ENCODE measurements at places on chromosomes 2 and 18. TPM values are rescaled to one million over a fixed set of nuclear protein-coding genes. Genes with fewer than 3 reads are reported as not detected.

Gene ACKR3
- 44.4 TPM for total RNA-seq

Gene CARF
- 15.5 TPM for total RNA-seq

Gene LAMA1
- total RNA-seq = 11.0 TPM

Gene TWSG1
- total RNA-seq = 182 TPM

Gene CAPN10
- 9.5 TPM for total RNA-seq

Gene SERPINB8
- total RNA-seq = 19.6 TPM

Gene RESP18
- not detected for total RNA-seq

Gene ADD2
- under 0.01 TPM for total RNA-seq

Gene TEKT4
- not detected for total RNA-seq

Gene IL1B
- total RNA-seq = not detected

Gene CYBRD1
- 568 TPM for total RNA-seq

Gene UGT1A6
- total RNA-seq = not detected

Gene R3HDM1
- total RNA-seq = 13.5 TPM

Gene ST8SIA3
- total RNA-seq = not detected

Gene DSG3
- total RNA-seq = not detected

Gene CCDC102B
- total RNA-seq = 1.3 TPM

Gene MROH2A
- total RNA-seq = not detected

Gene STEAP3
- total RNA-seq = 38.8 TPM

Gene YIPF4
- total RNA-seq = 40.0 TPM

Gene HOXD11
- 0.13 TPM for total RNA-seq

Gene HAUS1
- 31.0 TPM for total RNA-seq

Gene C1GALT1C1L
- 1.8 TPM for total RNA-seq

Gene GIGYF2
- 70.0 TPM for total RNA-seq

Gene LRP1B
- total RNA-seq = 0.13 TPM

Gene UBE2E3
- 48.8 TPM for total RNA-seq

Gene FRZB
- total RNA-seq = 1.4 TPM

Gene SCN1A
- 0.11 TPM for total RNA-seq

Measured in articular chondrocyte of knee joint (primary cell).